Fibroblast of mammary gland (primary cell): ENCODE measurements at places on chromosomes 7 and 10.

GRCh38 chr7:73822319-73823173 lies 8.2 kb upstream of the CLDN4 start:
- DNase-seq, result peak; percentile 100

- DNase-seq, result no peak
Observed at GRCh38 chr7:94701555-94701973, 45.6 kb upstream of the SGCE start.

- no peak for DNase-seq
Observed at GRCh38 chr7:148334441-148334956, 256.1 kb upstream of the C7orf33 start.

GRCh38 chr10:94131885-94132284 lies 138.2 kb downstream of the PLCE1 start:
- DNase-seq, result peak; percentile 73

DNA sequence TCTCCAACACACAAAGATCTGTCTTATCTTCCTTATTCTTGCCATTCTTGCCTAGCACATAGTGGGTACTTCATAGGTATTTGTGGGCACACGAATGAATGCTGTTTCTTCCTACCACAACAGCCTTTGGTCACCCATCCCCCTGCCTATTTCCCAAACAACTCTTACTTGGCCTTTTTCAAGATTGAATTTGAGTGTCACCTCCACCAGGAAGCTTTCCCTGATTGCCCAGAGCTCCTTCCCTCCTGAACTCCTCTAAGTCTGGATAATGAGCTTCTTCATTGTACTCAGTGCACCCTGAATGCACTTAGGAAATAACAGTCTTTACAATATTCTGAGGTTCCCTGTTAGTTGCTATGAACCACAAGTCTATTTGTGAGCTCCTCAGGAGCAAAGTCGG lies 11.6 kb upstream of the PDZD8 start:
- DNase-seq, result no peak

DNA sequence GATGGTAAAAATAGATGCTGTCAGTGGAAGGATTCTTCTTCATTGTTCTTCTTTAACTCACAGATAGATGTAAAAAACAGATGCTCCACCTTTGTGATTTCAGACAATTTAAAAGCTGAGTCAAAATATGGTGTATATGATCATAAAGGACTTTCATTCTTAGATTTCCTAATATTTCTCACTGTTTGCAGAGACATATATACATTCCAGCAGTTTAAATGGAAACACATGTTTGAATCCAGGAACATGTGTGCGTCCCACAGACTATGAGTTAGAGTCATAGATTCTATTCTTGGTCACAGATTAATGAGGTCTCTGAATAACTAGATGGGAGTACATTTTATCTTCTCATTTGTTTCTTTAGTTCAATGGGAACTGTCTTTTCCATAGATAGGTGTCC lies 109.6 kb downstream of the BICC1 start:
- DNase-seq, result peak; percentile 79

- no peak for DNase-seq
Observed at GRCh38 chr7:99314504-99314903, 11.2 kb upstream of the ARPC1A start.

- peak; percentile 48 for DNase-seq
Observed at GRCh38 chr7:130349911-130350782, 5.5 kb downstream of the CPA5 start.

DNA sequence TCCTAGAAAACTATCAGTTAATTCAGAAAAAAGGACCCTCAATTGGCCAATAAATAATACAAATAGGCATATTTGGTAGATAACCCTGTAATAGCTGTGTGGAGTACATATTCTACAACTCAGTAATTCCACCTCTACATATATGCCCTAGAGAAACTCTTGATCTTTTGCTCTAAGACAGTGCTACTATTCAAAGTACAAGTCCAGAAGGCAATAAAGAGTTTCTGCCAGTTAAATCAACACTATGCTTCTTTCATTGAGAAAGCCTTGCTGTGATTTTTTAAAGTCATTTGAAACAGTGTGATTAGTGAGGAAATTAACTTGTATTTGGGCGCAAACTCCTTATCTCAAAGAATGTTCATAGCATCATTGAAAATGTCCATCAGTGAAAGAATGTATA lies 75.6 kb downstream of the ZNRF2 start:
- no peak for DNase-seq

- DNase-seq, result no peak
Observed at GRCh38 chr10:46040004-46040403, 6.1 kb downstream of the MSMB start.
